Cerebellar cortex (tissue), 1 donor: ENCODE measurements at places on chromosomes 6 and 20.

GRCh38 chr6:27980111-27980510, 23.1 kb downstream of the OR2B6 start:
- DNase-seq, result no peak

- no peak for DNase-seq
Measured at GRCh38 chr6:20816126-20816525, 281.9 kb downstream of the CDKAL1 start.

DNA sequence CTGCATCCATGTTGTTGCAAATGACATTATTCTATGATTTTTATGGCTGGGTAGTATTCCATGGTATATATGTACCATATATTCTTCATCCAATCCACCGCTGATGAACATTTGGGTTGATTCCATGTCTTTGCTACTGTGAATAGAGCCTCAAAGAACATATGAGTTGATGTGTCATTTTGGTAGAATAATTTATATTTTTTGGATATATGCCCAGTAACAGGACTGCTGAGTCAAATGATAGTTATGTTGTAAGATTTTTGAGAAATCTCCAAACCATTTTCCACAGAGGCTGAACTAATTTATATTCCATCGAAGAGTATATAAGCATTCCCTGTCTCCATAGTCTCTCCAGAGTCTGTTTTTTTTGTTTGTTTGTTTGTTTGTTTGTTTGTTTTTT, 1373.5 kb downstream of the GRIK2 start:
- no peak for DNase-seq

DNA sequence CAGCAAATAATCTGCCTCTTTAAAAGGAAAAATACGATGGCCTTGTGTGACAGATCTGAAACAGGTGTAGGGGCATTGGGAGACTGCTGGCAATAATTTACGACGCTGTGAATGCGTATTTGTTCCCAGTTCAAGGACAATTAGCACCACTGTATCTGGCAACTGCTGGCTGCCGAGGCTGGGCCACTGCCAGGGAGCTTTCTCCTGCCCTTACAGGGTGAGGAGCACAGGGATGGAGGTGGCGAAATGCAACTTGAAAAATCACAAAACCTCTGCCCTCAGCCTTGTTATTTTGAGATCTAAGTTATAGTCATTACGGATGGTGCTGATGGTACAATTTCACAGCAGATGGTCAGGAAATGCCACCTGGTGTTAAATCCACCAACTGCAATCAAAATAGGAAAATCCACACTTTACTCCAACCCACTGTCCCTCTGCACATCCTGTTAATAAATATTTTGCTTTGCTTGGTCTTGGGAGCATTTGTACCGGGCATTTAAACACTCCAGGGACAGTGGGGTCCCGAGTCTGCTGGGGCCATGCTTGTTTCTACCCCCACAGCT, 6.4 kb downstream of the MYLK4 start:
- peak; percentile 89 for DNase-seq

GRCh38 chr6:84269947-84270733, 42.7 kb upstream of the CEP162 start:
- no peak for DNase-seq

DNA sequence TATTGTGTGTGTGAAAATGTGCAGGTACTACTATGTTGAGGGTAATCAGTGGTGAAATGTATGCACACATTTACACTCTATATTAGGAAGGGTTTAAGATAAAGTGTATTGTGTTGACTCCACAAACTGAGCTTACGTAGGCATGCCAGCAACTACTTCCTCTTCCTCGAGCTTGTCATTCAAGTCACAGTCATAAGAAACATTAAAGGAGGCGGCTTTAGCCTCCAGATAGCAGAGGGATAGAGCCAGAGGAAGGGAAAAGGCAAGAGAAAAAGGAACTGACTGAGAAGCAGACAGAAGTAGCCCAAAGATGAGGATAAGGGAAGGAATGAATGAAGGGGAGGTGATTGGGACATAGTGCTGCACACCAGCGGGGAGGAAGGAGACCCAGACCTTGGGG, 55.2 kb downstream of the SMLR1 start:
- no peak for DNase-seq

DNA sequence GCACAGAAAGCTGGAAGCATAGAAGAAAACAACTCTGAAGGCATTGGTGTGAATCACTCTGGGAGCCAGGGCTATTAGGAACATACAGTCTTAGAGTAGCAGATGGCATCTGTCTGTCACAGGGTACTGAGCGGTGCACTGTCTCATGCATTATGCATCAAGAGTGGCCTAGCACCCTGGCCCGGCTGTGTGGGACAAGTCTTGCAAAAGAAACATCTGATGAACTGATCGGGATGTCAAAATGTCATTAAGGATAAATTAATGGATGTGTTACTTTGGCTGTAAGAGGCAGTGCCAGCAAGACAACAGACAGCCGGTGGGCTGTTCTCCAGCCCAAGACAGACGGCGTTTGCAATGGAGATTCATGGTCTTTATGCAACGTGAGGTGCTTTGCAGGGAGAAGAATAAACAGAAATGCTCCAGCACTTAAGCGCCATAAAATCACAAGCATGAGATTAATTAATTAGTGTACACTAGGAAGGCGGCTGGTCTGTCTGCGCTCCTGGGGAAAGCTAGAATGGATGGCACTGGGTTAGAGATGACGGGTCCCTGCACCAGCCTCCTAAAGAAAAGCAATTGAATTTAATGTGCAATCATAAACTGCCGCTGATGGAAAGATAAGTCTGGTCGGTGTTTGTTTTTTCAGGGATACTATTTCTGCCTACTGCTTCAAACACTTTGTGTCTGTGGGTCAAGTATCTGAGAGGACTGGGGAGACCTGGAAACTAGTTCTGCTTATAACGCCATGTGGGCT, 600.6 kb upstream of the CHD6 start:
- no peak for DNase-seq

- DNase-seq, result peak; percentile 41
Measured at GRCh38 chr6:5997420-5997987, 9.2 kb downstream of the NRN1 start.

GRCh38 chr6:158763434-158764182, 55.6 kb downstream of the EZR start:
- DNase-seq, result no peak

DNA sequence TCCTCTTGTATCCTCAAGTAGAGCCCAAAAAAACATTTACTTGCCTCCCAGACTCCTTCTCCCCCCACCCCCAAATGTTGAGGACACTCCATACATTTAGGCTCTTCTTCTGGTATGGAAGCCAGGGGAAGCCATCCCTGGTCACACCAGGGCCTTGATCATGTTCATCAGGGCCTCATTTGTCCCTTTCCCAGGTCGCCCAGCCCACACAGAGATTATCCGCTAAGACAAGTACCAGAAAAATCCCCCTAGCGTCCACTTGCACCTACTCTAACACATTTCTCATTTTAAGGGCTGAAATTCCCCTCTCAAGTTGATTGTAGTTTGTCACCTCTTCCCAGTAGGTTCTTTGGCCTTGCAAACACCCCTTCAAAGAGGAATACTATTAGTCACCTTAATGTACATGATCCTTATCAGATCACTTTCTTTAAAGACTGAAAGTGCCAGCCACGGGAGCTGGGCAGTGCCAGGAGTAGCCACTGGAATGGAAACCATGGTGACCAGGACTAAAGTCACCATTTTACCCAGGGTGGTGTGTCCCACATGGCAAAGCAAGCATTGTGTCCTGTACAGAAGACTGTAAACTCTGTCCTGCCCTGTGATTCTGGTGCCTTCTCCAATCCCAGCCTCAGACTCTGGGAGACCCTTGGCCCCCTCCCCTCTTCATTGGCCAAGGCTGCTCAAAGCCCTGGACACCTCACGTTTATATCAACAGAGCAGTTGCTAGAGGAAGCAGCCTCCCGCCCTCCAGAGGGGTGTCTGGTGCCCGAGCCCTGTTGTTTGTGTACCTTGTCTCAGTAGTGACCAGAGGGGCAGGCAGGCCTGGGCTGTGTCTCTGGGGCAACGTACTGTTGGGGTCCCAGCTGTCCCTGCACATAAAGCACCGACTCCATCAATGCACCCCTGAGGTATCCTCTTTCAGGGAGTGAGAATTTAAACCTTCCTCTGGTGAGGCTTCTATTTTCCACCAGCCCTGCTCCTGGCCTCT, 5.0 kb upstream of the APOBEC2 start:
- DNase-seq, result no peak

DNA sequence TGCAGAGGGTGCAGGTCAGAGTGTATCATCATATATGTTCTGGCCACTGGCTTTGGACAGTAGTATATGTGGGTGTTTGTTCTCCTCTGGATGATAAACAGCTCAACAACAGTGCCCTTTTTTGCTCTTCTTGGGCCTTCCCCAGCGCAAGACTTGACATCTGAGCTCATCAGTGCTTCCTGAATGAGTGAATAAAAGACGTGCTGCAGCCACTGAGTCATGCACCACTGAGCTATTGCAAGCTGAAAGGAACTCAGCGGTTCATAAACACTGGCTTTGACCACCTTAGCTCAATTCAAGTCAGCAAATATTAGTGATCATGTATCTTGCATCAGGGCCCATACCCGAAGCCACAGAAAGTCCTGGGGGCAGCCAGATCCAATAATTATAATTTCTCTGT, 105.3 kb upstream of the KCNG1 start:
- DNase-seq, result no peak

GRCh38 chr6:161265975-161266374, 7.9 kb downstream of the AGPAT4 start:
- no peak for DNase-seq

DNA sequence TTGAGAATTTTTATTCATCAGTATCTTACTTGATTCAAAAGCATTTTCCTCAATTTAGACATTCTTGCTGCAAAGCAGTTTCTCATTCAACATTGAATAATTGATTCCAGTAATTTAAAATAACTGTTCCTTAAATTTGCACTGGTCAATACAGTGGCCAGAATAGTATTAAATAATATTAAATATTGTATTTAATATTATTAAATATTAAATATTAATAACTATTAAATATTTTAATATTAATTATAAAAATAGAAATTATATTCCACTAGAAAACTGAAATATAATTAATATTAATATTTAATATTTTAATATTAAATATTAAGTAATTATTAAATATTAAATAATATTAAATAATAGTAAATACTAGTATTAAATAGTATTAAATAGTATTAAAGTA, 758.8 kb downstream of the EYS start:
- DNase-seq, result no peak

GRCh38 chr20:2023151-2023550, 29.3 kb upstream of the PDYN start:
- DNase-seq, result no peak

GRCh38 chr6:21856456-21856825, 262.9 kb downstream of the SOX4 start:
- DNase-seq, result no peak
